ENCODE measurements at places on chromosomes 16 and 17.

DNA sequence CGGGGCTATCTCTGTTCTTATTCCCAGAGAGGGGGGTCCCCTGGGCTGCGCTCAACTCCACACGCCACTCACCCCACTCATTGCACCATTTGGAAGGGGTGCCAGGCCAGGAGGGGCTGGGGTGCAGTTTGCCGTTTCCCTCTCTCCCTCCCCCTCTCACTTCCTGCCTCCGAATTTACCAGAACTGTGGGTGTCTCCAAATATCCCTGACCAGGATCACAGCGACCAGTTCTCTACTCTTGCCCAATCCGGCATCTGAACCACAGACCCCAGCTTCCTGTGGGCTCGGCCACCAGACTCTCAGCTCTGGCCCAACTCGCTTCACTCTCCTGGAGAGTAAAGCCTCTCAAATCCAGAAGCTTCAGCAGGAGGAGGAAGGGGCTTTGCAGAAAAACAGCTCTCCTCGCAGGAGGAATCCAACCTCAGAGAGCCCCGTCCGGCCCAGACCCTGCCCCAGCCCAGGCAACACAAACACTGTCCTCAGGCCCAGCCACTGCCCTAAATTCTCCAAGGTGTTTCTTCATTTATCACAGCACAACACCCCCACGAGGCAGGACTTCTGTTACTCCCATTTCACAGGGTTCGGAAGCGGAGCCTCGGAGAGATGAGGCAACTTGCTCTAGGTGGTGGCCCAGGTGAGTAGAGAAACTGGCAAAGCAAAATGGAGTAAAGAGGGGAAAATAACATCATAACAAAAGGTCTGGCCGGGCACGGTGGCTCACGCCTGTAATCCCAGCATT is 423 bp upstream of the ASGR2 start:
- DNase-seq, result no peak
- no peaks in the 10 kb centered on the region for H3K4me1 ChIP-seq

GRCh38 chr17:34411646-34412421 is 48.8 kb upstream of the CCL1 start:
- no peaks in the 10 kb centered on the region for H3K27me3 ChIP-seq
- DNase-seq, result no peak
- no peaks in the 10 kb centered on the region for H3K36me3 ChIP-seq
- no peak overlapping the region for H3K27ac ChIP-seq

GRCh38 chr17:44988044-44988942 is 20.2 kb upstream of the C1QL1 start:
- no peaks in the 10 kb centered on the region for H3K4me1 ChIP-seq
- H3K4me3 ChIP-seq, result no peak overlapping the region
- peak; percentile 35 for DNase-seq
- H3K36me3 ChIP-seq, result no peaks in the 10 kb centered on the region

GRCh38 chr17:17063546-17064122 is 21.4 kb downstream of the MPRIP start:
- H3K36me3 ChIP-seq, result no peaks in the 10 kb centered on the region
- no peak for DNase-seq
- no peaks in the 10 kb centered on the region for H3K27me3 ChIP-seq
- H3K27ac ChIP-seq, result no peak overlapping the region
- H3K4me1 ChIP-seq, result no peaks in the 10 kb centered on the region

DNA sequence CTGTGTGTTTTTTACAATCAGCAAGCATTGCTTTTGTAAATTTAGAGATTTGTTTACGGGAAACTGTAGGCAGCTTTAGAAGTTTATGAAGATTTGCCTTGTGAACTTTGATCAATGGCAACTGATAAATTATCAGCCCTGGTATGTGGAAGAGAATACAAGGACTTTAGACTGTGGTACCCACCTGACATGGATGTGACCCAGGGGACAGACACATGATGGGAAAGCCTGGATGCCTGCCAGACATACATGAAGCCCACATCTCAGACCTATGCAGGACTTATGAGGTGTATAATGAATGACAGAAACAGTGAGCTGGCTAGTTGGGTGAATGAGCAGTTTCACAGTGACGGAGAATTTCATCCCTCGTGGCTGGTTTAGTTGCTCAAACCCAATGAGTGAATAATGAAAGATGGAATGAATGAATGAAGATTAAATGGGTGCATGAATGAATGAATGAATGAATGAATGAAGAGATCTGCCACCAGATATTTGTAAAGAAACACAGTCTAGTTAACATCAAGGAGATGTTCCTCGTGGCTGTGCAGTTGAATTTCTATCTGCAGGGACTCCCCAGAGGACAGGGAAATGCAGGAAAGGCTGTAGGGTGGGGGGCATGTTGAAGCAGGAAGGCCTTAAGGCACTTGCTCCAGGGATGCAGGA is 7.6 kb downstream of the TMEM92 start:
- no peak for DNase-seq
- H3K36me3 ChIP-seq, result no peaks in the 10 kb centered on the region
- peaks cover 12% of the 10 kb centered on the region for H3K4me1 ChIP-seq
- no peak overlapping the region for H3K4me3 ChIP-seq
- H3K27me3 ChIP-seq, result no peaks in the 10 kb centered on the region
- H3K27ac ChIP-seq, result no peak overlapping the region

GRCh38 chr17:50130559-50131305 is 772 bp upstream of the SAMD14 start:
- H3K4me3 ChIP-seq, result no peak overlapping the region
- no peak overlapping the region for H3K27ac ChIP-seq
- peak; percentile 74 for DNase-seq
- H3K27me3 ChIP-seq, result no peaks in the 10 kb centered on the region
- H3K36me3 ChIP-seq, result no peaks in the 10 kb centered on the region
- peaks cover 10% of the 10 kb centered on the region for H3K4me1 ChIP-seq

DNA sequence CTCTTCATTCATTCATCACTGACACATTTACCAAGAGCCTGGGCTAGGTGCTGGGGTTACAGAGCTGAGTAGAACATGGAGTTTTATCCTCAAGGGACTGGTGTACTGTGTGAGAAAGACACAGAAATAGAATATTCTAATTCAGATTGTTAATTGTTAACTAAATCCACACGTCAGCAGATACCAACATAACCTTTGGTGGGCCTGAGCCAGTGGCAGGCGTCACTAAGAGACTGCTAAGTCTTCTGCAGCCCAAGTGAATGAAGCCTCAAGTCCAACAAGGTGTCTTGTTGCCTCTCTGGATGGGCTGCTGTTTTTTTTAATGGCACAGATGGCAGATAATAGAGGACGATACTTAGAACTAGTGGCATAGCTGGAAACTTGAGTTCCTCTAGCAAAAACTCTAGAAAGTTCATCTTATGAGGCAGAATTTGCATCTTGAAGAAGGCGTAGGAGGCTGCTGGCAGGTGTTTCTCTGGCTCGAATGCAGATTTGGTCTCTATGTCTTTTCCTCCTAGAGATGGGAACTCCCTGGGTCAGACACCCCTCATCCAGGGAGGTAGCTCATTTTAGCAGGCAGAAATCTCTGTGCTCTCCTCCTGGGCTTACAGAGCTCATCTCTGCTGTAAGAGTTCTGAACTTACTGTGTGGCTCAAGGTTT is 179.5 kb downstream of the NTN1 start:
- H3K27ac ChIP-seq, result no peak overlapping the region
- no peaks in the 10 kb centered on the region for H3K27me3 ChIP-seq
- H3K4me1 ChIP-seq, result peaks cover 10% of the 10 kb centered on the region
- H3K4me3 ChIP-seq, result no peak overlapping the region

DNA sequence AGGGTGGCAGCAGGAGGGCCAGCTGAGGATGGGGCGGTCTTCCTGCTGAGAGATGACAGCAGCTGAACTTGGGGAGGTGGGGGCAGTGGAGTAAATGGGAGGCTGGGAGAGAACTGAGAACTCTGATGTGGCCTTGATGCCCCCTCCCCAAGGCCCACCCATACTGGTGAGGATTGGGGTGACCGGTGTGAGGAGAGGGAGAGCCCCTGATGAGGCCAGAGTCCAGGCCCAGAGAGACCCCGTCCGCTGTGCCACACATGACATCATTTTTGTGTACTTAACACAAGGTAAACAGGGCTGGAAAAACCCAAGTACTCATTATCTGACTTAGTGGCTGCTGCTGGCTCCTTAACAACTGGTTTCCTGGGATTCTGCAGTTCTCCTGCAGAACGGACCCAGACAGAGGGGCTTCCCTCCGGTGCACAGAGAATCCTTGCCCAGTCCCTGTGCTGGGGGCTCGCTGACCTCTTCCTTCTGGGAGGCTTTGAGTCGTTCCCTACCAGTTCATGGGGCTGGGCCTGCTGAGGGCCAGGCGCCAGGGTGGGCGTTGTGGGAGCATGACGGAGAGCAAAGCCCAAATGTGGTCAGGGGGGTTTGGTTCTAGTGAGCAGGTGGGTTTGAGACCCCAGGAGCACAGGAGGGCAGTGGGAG is 207.6 kb downstream of the RAB11FIP4 start:
- peaks cover 11% of the 10 kb centered on the region for H3K4me1 ChIP-seq
- H3K36me3 ChIP-seq, result no peaks in the 10 kb centered on the region
- no peak overlapping the region for H3K27ac ChIP-seq
- no peak overlapping the region for H3K4me3 ChIP-seq
- H3K27me3 ChIP-seq, result no peaks in the 10 kb centered on the region

DNA sequence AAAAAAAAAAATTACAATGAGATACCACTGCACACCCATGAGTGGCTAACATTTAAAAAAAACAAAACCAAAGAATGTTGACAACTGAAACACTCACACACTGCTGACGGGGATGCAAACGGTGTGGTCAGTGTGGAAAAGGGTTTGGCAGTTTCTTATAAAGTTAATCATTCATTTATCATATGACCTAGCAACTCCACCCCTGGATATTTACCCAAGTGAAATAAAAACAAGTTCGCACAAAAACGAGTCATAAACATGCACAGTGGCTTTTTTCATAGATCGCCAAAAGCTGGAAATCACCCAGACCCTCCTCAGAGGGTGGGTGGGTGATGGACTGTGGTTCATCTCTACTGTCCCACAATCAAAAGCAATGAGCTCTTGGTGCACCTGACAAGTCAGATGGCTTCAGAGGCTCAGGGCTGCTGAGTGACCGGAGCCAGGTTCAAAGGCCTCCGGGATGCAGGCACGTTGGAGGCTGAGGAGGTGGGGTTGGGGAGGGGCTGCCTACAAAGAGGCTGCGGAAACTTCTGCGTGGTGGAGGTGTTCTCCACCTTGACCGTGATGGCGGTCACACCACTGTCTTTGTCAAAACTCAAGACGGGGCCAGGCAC is 14.2 kb downstream of the RAB40B start:
- no peak overlapping the region for H3K4me3 ChIP-seq
- no peak overlapping the region for H3K27ac ChIP-seq
- no peak for DNase-seq
- H3K4me1 ChIP-seq, result no peaks in the 10 kb centered on the region

- H3K4me1 ChIP-seq, result no peaks in the 10 kb centered on the region
- no peaks in the 10 kb centered on the region for H3K36me3 ChIP-seq
- no peaks in the 10 kb centered on the region for H3K27me3 ChIP-seq
- H3K4me3 ChIP-seq, result no peak overlapping the region
Measured at GRCh38 chr17:19417611-19418010, 6.6 kb downstream of the RNF112 start.
